ENCODE measurements at places on chromosomes 5 and 9. TPM values are rescaled to one million over a fixed set of nuclear protein-coding genes. Genes with fewer than 3 reads are reported as not detected.
A peak's percentile ranks its signal among the peaks of the same experiment; 100 is the strongest.

- DNase-seq = no peak
These were observed 96.8 kb downstream of the WNK2 start for GRCh38 chr9:93280661-93281259.

GRCh38 chr5:61647672-61648071 is 315.6 kb downstream of the ZSWIM6 start:
- DNase-seq = no peak

DNA sequence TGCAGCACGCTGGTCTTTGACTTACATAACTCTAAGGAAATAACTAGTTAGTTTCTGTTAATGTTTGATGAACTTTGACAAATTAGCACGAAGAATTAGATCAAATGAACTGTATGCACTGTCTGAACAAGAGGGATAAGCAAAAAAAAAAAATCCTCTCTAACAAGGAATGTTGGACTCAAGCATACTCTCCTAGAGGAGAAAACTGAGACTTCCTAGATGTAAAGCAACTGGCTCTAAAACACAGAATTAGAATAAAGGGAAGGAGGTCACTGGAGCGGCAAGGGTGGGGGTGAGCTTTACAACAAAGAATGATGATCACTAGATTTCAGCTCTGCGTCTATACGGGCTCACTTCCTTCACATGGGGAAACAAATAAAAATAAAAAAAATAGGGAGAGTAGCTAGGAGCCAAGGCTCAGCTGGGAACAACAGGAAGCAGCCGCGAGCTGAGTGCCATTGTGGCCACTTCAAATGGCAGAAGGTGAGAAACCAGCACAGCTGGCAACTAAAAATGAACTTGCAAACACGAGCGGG is 48.7 kb upstream of the CEMIP2 start:
- DNase-seq = peak; percentile 11

DNA sequence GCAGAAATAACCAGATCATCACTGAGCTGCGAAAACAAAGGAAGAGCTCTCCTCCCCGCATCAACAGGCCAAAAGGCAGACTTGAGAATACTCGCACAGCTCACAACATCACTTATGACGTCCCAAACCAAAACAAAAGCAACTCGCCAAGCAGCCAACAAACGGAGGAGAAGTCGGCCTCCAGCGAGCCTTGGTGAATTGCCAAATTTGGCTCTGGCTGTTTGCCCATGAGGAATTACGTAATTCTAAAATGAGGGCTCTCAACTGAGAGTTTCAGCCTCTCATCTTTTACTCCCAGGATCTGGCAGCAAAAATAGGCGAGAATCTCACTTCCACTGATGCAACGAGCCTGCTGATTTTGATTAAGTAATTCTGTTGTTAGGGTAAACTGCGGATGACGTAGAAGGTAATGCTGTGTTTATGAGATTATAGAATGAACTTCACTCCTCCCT is 51.7 kb upstream of the SEMA6A start:
- DNase-seq = no peak

DNA sequence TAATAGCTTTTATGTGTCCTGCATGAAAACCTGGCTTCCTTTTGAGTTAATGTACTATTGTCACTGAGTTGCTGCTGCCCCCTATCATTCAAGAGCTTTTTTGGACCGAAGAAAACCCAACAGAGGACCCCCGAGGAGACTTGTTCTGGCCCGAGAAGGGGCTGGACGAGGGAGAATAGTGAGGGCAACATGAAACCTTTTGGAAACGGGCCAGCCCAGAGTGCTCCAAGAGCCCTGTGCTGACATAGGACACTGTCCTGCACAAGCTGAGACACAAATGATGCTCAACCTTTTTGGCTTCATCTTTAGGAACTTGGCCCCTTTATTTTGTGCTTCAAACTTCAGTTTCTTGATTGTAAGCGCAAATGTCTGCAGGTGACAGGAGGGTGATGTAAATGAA is 4.0 kb upstream of the GADD45G start:
- DNase-seq = no peak

DNA sequence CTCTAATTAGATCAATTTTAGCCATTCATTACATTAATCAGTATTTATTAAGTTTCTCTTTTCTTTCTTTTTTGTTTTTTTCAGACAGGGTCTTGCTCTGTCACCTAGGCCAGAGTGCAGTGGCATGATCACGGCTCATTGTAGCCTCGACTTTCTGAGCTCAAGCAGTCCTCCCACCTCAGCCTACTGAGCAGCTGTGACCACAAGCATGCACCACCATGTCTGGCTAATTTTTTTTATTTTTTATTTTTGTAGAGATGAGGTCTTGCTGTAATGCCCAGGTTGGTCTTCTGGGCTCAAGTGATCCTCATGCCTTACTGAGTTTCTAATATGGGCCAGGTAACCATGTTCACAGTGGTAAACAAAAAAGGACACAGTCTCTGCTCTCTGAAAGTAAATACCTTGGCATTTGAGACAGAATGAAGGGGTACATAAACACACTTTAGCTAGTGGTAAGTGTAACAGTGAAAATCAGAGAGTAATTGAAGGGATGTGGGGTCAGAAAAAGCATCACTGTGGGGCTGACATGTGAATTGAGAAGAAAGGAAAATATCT is 336.3 kb downstream of the ADGRV1 start:
- no peak for DNase-seq

The BHMT2 gene
- not detected for polyA plus RNA-seq

GRCh38 chr5:133611357-133612248 is 738 bp downstream of the FSTL4 start:
- DNase-seq = no peak

The CDC25C gene
- 0.19 TPM for polyA plus RNA-seq

DNA sequence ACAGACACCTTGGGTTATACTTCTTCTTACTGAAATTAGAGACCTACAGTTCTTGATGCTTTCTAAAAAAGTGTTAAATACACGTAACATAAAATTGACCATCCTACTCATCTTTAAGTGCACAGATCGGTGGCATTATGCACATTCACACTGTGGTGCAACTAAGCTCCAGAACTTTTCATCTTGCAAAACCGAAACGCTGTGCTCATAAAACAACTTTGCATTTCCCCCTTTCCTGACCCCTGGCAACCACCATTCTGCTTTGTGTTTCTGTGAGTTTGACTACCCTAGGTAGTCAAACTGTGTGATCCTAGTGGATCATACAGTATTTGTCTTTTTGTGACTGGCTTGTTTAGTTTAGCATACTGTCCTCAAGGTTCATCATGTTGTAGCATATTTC is 3.9 kb downstream of the MVB12B start:
- no peak for DNase-seq

Data from immature natural killer cell (primary cell).